ENCODE measurements at places on chromosomes 6 and 20. TPM values are rescaled to one million over a fixed set of nuclear protein-coding genes. Genes with fewer than 3 reads are reported as not detected.

Gene RTF2
- 51.0 TPM for total RNA-seq

Gene PPP1R14C
- total RNA-seq = 36.0 TPM

Gene GRIK2
- 0.44 TPM for total RNA-seq

Gene BMP5
- 0.08 TPM for total RNA-seq

Gene LY6G5B
- total RNA-seq = 2.6 TPM

- ATAC-seq = no peak
Observed at GRCh38 chr6:74764486-74764885, 441.4 kb downstream of the COL12A1 start.

GRCh38 chr6:76770281-76770680 lies 693.0 kb downstream of the HTR1B start:
- ATAC-seq = no peak

DNA sequence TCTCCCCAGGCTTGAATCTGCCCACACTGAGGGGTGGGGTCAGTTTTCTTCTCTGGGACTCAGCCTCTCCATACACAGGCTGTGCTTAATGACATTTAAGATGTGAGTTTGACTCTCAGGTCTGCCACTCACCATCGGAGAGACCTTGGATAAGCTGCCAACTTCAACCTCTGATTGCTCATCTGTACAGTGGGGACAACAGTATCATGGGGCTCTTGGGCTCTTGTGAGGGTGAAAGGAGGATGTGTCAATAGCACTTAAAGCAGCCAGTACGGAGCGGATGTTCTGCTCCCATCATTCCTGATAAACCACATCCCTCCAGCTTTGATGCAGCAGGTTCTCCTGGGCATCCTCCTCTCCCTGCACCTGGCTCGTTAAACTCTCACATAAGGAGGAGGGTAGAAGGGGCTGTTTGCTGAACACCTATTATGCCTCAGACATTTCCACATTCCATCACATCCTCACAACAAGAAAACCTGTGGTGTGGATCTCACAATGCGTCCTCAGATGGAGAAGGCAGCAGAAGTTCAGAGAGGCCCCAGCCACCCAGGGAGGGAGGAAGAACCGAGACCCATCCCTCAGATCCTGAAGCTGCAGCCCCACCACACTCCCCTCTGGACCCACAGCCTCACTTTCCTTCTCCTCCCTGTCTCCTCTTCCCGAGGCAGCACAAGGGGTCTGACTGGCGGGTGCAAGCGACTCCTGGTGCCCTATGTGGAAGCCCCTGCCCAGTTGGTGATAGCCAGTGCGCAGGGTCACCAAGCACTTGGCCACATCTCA lies 1.9 kb upstream of the PDYN start:
- no peak for ATAC-seq

- no peak for ATAC-seq
Observed at GRCh38 chr6:122947355-122947754, 48.7 kb upstream of the CLVS2 start.

DNA sequence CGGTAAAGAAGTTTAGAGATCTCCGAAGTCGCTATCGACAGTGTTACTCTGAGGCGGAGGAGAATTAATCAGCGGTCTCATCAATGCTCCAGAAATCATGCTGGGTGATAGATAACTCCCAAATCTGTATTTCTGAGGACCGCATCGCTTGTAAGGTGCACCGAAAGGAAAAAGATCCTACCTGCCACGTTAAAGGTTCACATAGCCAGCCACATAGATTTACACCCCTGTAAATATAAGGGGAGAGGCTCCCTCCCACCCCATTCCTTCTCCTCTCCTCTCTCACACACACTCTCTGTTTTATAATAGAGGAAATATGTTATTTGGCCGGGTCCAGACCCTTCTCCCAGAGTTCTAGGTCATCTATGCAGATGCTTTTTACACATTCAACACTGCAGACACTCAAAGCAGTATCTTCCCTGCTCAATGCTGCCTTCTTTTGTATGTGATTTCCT lies 620 bp upstream of the DEK start:
- ATAC-seq = no peak

GRCh38 chr20:38300438-38300837 lies 3.5 kb upstream of the BPI start:
- ATAC-seq = no peak

GRCh38 chr6:118017301-118017848 lies 110.3 kb downstream of the SLC35F1 start:
- ATAC-seq = no peak

DNA sequence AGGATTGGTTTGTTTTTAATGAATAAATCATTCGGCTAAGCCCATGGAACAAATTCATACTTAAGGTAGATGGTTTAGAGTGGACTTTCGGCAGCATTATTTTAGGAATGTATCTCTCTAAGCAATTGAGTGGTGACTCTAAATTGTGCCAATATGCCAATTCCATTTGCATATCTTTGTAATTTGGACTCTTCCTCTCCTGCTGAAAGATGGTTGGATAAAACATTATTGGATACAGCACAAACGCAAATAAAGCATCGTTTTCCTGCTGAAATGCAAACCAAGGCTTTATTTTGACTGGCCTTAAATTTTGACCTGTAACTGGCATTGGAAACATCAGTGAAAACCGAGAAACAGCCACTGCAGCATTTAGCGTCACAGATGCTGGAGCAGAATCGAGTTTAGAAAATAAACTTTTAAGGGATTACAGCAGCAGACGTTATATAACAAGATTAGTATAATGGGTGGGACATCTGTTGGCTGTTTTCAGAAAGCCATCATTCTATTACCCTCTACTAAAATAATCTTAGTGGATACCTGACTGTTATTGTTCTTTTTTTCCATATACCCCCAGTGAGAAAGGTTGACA lies 726.0 kb downstream of the KIF16B start:
- ATAC-seq = no peak

All from esophagus mucosa (tissue), 1 donor.